Amygdala (tissue), 56 donors: ENCODE measurements at places on chromosomes 6 and 20.

DNA sequence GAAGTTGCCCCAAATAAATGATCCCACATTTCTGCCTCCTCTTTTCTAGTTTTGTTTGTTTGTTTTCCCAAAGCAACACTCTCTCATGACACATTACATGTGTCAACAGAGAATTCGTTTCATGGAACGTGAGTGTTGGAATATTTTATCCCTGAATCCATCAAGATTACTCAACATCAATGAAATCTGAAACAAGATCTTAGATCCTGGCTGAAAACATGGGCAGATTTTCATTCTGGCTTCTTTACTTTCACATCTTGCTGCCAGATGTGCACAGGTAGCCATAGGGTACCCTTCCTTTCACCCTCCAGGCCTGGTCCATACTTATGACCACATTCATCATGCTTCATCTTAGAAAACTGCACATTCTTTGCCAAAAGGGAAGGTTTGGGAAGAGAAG is 347.0 kb downstream of the DOK5 start:
- DNase-seq, result no peak

DNA sequence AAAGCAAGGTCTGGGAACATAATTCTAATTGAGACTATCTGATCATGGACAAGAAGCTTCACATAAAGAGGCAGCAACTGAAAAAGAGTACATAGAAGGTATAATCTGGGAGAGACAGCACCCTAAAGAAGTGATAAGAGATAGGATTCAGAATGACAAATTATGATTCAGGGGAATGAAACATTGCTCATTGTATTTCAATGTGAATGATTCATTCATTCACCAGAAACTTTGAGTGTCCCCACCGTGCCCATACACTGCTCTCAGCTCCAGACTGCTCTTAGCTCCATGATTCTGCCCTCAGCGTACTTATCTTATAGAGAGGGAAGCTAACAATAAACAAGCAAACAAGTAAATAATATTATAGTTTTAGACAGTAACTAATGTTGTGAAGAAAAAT is 329.3 kb upstream of the IRAK1BP1 start:
- DNase-seq, result no peak

GRCh38 chr20:49484180-49485140 is 2.0 kb upstream of the KCNB1 start:
- DNase-seq, result peak; percentile 45

DNA sequence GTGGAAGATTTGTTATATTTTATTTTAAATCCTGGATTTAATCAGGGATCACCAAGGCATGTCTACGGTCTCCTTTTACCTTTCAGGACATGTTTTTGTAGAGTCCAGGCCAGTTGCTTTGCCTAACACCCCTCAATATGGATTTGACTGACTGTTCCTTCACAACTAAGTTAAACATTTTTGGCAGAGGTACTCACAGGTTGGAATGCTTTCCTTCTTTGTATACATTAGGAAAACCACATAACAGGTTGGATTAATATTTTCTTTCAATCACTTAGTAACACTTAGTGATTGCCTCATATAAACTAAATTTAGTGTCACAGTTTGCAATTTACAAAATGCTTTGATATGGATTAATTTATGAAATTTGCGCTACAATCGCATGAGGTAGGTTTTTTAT is 64.5 kb downstream of the IPCEF1 start:
- no peak for DNase-seq

DNA sequence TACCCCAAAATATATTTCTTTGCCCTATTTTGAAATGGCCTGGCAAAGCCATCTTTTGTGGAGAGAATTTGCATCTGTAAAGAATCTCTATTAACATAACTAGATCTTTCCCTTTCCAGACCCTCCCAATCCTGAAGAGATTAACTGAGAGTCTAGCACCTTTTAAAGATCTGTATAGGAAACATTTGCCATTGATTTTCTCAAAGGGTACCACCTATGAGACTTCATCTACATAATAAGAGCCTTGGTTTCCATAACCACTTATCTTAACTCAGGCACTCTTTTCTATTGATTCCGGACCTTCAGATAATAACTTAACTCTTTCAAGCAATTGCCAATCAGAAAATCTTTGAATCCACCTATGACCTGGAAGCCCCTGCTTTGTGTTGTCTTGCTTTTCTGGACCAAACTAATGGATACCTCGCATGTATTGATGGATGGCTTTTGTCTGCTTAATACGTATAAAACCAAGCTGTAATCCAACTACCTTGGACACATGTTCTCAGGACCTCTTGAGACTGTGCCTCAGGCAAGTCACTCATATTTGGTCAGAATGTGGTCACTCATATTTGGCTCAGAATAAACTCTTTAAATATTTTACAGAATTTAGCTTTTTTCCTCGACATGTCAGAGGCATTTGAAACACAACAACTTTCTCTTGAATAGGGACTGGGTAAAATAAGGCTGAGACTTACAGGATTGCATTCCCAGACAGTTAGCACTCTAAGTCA is 31.4 kb downstream of the SLC22A2 start:
- no peak for DNase-seq

DNA sequence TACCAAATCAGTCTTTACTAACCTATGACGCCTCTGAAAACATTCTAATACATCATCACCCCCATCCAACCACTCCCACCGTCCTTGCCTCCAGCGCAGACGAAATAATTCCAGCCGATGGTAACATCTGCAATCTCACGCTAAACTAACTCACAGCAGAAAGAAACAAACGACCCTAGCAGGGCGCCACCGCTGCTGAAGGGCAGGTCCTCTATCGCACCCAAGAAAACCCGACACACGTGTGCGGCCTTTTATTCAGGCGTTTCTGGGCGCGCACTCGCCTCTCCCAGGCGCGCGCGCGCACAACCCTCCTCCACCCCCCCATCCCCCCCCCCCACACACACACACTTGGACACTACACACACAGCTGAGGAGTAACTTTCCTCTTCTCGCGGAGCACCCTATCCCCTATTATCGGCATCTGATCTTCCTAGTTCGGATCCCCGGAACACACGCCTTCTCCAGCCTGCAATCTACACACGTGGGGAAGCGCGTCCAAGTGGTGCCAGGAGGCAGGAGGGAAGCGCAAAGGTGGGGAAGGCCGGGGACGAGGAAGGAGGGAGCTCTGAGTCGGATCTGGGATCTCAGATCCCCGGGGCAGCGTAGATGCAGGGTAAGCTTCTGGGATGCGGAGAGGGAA is 1.4 kb downstream of the GFOD1 start:
- peak; percentile 47 for DNase-seq

DNA sequence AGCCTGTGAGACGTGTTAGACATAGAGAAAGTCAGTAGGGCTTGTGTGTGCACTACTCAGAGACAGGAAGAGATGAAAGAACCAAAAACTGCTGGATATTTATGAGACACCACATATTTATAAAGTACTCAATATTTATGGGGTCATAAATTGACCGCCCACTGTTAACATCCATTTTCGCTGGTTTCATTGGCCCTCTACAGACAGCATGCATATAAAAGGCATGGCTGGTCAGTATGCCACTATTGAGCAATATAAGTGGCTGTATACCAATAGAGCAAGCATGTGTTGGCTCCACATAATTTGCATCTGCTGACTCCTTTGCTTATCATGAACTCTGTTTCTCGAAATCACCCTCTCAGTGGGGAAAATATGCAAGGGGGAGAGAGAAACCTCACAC is 110.3 kb upstream of the BTN3A2 start:
- no peak for DNase-seq

GRCh38 chr20:17992224-17992637 is 23.4 kb downstream of the MGME1 start:
- no peak for DNase-seq

DNA sequence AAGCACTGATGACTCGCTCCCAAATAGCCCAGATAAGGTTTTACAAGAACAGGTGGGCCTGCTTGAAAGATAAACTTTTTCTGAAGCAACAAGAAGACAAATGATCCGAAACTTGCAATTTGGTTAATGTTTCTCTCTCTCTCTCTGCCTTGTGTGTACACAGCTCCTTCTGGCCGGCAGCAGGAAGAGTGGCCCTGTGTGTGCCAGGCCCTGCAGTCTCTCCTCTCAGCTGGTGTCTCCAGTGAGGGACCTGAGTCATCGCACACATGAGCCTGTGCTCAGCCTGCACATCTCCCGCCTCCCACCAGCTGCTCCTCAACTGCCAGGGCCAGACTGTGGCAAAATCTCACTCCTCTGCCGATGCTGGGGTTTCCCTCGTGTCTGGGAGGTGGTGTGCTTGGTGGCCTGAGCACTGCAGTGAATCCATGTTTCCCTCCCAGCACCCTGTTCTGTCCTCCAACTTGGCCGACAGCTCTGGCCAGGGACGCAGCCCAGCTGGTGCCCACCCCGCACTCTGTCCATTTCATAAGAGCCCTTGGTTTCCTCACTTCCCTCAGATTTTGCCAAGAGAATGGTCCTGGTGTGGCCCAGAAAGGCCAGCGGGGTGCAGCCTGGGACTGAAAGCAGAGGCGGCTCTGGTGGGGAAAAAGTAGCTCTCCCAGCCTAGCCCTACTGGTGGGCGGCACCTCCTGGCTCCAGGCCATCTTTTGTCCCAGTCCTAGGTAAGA is 49.4 kb downstream of the ERMARD start:
- DNase-seq, result no peak

DNA sequence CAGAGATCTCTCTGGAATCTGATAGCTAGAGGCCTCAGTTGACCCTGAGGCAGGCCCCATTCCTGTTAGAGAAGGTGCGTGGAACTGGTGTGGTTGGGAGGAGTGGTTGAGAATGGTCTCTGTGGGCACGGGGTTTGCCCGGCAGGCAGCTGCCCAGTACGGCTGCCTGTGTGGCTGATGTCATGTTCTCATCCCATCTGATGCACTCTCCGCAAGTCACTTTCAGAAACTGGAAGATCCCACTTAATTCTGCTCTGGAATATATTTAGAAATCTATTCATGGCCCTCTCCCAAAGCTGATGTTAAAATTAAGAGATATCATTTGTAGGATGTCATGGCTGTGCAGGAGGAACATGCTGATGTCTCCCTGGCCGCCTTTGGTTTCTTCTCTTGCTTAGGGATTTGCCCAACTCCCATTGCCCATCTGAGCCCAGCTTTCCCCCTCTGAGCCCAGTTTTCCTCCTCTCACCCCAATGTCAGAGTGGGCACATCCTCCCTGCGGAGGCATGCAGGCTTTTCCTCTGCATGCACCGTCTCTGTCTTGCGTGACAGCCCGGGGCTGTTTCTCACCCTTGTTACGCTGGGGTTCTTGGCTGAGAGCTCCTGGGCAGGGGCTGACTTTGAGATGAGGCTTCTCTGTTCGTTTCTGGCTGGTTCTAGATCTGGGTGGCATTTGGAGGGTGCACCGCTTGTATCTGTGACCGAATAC is 21.0 kb downstream of the PHACTR3 start:
- no peak for DNase-seq

DNA sequence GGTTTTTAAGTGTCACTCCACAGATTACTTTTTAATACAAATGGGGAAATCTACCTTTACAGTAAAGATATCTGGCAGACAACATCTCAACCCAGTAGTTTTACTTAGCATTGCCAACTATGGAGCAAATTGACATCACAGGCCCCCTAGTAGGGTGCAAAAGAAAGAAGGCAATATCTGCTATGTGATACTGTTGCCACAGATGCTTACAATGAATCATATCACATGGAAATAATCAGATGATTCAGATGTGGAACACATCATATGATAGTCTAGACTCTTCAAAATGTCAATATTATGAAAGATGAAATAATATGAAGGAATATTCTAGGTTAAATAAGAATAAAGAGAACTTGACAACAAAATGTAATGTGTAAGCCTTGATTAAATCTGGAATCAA is 322.5 kb downstream of the BMP2 start:
- no peak for DNase-seq

DNA sequence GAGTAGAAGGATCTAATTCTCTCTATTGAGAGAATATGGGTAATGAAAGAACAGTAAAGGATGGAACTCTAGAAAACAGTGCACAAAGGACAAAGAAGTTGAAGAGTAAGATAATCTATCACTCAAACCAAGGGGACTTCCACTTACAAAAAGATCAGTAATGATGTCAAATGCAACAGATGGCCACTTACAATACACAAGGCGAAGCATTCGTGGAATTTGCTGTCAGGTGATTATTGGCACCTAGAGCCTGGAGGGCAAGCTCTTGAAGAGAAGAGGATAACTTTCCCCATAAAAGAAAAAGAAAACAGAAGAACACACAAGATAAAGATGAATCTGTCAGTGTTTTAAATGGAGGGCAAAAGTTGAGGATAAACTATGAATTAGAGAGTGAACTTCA is 256.0 kb upstream of the TCF21 start:
- no peak for DNase-seq
